ENCODE measurements at places on chromosomes 4 and X.

- no peak for DNase-seq
Observed at GRCh38 chr4:146061610-146062334, 113.7 kb upstream of the LSM6 start.

- no peak for DNase-seq
Observed at GRCh38 chr4:123659262-123659661, 262.7 kb downstream of the SPRY1 start.

- DNase-seq, result no peak
Observed at GRCh38 chrX:8089141-8089540, 81.9 kb downstream of the VCX2 start.

GRCh38 chr4:183987987-183988392 lies 82.9 kb downstream of the STOX2 start:
- DNase-seq, result no peak
